Esophagus mucosa (tissue), 1 donor: ENCODE measurements at places on chromosomes 6 and 20. TPM values are rescaled to one million over a fixed set of nuclear protein-coding genes. Genes with fewer than 3 reads are reported as not detected.

The CTSZ gene
- total RNA-seq, result 23.8 TPM

The COL21A1 gene
- total RNA-seq, result 4.9 TPM

The JPH2 gene
- 1.0 TPM for total RNA-seq

The DCDC2 gene
- not detected for total RNA-seq

The IMPG1 gene
- total RNA-seq, result not detected

The TREM1 gene
- 0.20 TPM for total RNA-seq

The SLC22A1 gene
- total RNA-seq, result 0.44 TPM

The FOXF2 gene
- 0.64 TPM for total RNA-seq

The RGS17 gene
- total RNA-seq, result 1.6 TPM

The VIP gene
- total RNA-seq, result not detected

The OPRM1 gene
- total RNA-seq, result not detected

The RUNX2 gene
- 2.5 TPM for total RNA-seq

The PROKR2 gene
- not detected for total RNA-seq

The SIRPA gene
- 15.1 TPM for total RNA-seq

The ULBP1 gene
- 1.2 TPM for total RNA-seq

The MDC1 gene
- total RNA-seq, result 15.7 TPM

The CCN2 gene
- 1.8 TPM for total RNA-seq

The CCM2L gene
- total RNA-seq, result 1.2 TPM

The RIMS4 gene
- total RNA-seq, result 0.08 TPM

The REM1 gene
- 0.20 TPM for total RNA-seq

The DEFB132 gene
- not detected for total RNA-seq

The GLO1 gene
- 71.4 TPM for total RNA-seq

The TREML4 gene
- total RNA-seq, result not detected

The SEMG1 gene
- not detected for total RNA-seq

The LY6G6F gene
- not detected for total RNA-seq

The RFX6 gene
- total RNA-seq, result not detected

The FBXO30 gene
- total RNA-seq, result 3.8 TPM
